ENCODE measurements at places on chromosomes 11 and 22.

GRCh38 chr11:64018310-64018709 lies 17.4 kb upstream of the FLRT1 start:
- DNase-seq: no peak

GRCh38 chr11:122096272-122097112 lies 19.5 kb downstream of the BLID start:
- no peak for DNase-seq

DNA sequence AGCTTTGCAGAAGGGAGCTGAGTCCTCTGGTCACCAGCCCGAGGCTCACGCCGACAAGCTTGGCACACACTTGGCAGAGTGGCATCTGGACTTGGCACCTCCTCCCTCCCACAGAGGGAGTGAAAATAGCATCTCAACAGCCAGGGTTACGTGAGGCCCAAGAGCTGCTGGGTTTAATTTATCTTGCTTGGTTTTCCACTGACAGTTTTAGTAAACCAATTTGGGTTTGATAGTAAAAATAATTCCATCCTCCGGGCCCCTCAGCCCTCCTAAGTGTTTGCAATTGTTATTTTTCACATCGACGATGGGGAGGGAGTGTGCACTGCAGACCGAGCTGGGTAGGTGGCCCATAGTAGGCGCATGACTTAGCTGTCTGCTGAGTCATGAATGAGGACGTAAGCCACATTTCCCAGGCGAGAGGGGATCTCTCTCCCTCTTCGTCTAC lies 107.6 kb upstream of the ASPHD2 start:
- DNase-seq: no peak

- no peak for DNase-seq
These were observed 158.4 kb downstream of the ETS1 start for GRCh38 chr11:128428935-128429334.

DNA sequence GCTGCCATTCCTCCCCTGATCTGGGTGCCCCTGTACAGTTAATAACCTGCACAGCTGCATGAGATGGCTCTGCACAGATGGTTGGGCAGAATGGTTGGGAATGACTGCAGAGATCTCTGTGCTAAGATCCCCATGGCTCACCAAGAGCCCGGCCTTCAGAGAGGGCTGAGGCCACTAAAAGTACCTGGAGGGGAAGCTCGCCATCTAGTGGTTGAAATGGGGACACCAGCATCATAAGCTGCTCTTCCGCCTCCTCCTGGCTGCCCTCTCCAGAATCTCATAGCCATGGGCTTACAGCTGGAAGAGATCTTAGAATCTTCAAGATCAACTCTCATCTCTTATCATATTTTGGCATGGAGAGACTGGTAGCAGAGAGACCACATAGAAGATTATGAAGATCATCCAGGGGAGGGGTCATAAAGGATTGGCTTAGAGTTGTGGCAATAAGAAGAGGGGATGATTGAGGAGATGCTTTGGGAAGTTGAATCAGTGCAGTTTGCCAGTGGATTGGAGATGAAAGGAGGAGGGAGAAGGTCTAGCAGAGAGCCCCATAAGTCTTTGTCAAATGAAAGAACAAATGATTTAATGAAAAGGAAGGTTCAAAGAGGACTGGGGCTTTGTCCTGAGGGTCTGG lies 22.0 kb upstream of the TLCD5 start:
- peak; percentile 51 for DNase-seq

DNA sequence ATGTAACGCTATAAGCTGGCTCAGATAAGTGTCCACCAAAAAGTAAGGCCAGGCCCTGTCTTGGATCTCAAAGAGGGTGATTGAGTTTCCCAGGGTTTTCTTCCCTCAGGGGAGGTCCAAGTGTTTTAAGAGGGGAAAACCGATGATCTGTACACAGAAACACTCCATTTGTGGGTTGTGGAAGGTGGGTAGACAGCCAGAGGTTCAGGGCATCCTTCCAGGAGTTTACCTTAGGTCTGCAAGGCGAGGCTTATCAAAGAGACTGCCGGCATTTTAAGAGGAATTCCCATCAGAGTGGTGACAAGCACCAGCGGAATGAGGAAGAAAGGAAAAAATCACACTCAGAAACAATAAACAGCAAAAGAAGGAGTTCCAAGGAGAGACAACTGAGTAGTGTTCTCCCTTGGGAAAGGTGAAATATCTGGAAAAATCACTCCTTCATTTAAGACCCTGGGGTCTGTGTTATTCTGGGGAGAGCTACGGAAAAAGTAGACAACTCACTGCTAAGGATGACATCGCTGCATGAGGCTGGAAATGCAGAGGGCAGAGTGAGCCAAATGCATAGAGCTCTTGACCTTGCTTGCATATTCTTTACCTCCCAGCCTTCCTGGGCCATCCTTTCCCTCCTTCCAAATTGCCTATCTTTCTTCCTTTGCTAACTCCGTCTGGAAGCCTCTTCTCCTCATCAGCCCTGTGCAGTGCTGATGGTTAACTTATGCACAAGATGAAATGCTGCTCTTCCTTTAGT lies 22.1 kb upstream of the MMP7 start:
- DNase-seq: no peak

- DNase-seq: no peak
These were observed 257.0 kb downstream of the GUCY1A2 start for GRCh38 chr11:106761240-106761639.

GRCh38 chr11:765025-765801 lies 12.1 kb downstream of the GATD1 start:
- DNase-seq: peak; percentile 53

- no peak for DNase-seq
These were observed 80.4 kb downstream of the TRMU start for GRCh38 chr22:46415776-46416519.

DNA sequence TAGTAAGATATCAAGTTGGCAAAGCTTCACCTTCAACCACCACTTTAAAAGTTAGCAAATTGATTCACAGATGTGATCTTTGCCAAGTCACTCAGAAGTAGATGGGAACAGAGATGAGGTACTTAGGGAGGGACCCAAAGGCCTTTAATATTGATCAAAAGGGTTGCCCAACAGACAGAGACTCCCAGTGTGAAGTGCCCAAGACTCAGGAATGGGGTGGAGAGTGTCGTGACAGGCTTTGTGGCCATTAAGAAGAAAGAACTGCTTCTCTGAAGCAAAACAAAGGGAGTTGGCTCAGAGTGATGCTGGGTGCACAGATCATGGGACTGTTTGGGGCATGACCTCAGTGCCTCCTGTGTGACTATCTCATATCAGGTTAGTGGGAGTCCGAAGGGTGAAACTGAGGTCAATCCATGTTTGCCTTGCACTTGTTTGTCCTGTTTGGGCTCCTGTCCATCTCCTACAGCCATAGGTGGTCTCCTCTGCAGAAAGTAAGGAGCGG lies 132.3 kb downstream of the APIP start:
- DNase-seq: no peak

GRCh38 chr22:36863281-36863680 lies 2.5 kb downstream of the NCF4 start:
- DNase-seq: no peak

- DNase-seq: peak; percentile 77
These were observed 19.8 kb upstream of the PLET1 start for GRCh38 chr11:112280268-112281126.

- no peak for DNase-seq
These were observed 51.8 kb downstream of the ARFGAP3 start for GRCh38 chr22:42805016-42805997.

DNA sequence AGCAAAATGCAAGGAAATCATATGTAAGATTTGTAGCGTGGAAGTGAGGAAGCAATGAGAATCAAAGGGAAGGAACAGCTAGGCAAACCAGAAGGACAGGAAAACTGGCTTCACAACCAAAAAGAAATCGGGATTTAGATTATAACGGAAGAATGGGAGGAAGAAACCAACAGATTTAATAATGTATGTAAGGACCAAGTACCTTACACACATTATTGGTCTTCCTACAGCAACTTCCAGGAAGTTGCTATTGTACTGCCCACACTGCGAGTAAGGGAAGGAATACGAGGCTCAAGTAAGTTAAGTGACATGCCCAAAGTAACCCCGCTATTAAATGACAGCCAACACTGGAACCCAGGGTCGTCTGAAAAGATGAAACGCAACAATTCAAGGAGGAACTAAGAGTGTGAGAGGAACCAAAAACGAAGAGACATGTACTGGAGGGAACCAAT lies 473 bp downstream of the TXN2 start:
- DNase-seq: no peak

- DNase-seq: no peak
These were observed 170.2 kb downstream of the DCDC1 start for GRCh38 chr11:31199378-31199777.
